T-cell (primary cell): ENCODE measurements at places on chromosomes 12 and 14.

DNA sequence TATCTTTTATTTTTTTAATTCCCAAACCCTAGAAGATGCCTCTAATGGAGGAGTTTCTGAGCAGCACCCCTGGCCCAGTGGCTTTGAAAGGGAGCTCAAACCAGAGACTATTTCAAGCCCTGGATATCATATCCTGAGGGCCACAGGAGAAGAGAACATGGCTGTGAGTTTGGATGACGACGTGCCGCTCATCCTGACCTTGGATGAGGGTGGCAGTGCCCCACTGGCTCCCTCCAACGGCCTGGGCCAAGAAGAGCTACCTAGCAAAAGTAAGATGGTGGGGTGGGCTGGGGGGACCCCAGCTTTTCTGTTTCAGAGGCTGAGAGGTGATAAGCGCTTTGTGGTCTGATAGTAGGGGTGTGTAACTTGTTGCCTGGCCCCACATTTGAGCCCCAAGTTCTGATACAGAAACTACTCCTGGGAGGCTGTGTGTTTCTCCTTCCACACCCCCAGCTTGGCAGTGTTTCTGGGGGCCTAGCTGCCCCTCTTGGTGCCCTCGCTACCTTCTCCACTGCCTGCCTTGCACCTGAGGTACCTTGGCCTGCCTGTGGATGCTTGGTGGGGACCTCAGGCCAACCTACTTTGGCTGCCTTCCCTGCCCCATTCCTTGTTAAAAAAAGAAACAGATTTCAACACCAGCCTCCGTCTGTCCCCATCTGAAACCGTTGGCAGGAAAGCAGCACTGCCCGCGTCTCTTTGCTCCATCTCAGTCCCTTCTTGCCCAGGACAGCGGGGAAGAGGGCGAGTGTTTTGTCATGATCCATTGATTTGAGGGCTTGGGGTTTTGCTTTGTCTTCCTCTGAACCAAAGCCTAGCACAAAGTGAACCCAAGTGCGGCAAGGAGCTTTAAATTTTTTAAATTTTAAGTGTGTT lies 5.7 kb downstream of the TPCN1 start:
- no peak for DNase-seq

DNA sequence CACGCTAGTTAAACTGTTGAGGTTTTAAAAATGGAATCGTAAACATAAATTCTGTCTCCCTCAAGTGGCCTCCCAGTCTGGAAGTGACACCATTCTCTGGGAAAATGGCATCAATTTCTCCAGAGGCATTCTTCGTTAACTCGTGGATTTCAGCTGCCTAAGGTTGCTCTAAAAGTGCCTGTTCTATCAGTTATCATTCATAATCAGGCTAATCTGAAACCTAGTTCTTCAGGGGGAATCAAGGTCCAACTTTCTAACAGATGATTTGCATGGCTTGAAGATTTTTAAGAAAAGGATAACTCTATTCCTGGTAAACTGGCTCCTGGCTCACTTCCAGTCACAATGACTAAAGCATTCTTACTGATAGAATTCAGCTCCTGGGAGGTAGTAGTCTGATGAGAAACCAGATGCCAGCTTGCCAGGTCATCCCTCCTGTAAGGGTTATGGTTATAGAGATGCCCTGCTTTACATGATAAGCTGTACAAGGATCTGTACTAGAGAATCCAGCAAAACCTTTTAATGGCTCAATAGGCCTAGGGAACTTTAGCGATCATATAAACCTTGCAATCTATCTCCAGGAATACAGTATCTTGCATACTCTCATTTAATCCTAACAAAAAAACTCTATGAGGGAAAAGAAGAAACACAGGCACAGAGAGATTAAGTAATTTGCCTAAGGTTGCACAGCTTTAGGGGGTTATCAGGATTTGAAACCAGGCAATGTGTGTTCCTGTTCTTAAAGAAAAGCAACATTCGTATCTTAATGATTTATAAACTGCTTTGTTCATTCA lies 1.5 kb downstream of the L3HYPDH start:
- no peak for DNase-seq

DNA sequence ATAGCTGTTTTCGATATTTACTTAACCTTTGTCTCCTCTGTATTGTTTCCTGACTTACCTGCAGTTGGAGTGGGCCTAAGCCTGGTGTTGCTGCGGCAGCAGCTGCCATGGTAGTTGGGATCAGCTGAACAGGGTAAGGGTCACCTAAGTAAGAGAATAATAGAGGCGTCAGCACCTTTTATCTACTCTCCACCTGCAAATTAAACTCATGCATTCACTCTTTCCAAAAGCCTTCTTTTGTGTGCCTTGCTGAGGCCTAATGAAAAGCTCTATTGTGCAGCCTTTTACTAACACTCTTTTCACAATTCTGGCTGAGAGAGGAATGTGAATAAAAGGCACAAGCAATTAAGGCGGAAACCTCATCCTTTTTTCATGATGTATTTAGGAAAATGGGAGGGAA lies 308.7 kb downstream of the SOX5 start:
- no peak for DNase-seq

- DNase-seq, result no peak
These were observed 128.4 kb downstream of the DAD1 start for GRCh38 chr14:22460461-22461195.

DNA sequence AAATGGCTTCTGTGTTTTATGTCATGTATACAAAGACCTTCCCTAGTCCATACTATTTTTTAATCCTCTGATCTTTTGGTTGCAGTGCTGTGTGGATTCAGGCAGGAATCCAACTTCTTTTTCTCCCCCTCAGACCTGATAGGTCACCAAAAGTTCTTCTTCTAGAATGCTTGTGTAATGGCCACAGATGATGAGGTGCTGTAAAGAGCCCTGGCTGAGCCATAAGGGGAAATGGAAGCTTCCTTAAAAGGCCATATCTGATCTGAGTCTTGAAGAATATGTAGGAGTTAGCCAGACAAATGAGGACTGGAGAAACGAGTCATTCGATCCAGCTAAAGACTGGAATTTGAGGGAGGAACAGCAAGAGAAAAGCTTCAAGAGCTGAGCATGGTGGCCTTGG lies 353.9 kb downstream of the PCNX1 start:
- DNase-seq, result no peak

DNA sequence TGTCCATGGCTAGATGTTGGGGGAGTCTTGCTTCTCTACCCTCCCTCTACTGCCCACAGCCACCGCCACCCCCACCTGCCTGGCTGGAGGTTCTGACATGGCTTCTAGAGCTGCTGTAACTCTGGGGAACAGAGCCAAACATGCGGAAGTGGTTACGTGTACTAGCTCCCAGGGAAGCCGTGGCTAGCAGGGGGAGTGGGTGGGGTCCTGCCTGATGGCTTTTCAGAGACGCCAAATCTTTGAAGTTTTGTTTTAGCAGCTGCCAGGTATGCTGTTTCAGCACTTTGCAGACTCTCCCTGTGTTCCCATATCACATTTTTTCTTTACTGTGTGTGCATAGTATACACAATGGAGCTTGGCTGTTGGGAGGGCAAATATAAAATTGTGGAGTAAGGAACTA lies 150.3 kb downstream of the TGFB3 start:
- DNase-seq, result peak; percentile 34

GRCh38 chr14:68172627-68173026 lies 353.0 kb downstream of the RAD51B start:
- DNase-seq, result no peak

DNA sequence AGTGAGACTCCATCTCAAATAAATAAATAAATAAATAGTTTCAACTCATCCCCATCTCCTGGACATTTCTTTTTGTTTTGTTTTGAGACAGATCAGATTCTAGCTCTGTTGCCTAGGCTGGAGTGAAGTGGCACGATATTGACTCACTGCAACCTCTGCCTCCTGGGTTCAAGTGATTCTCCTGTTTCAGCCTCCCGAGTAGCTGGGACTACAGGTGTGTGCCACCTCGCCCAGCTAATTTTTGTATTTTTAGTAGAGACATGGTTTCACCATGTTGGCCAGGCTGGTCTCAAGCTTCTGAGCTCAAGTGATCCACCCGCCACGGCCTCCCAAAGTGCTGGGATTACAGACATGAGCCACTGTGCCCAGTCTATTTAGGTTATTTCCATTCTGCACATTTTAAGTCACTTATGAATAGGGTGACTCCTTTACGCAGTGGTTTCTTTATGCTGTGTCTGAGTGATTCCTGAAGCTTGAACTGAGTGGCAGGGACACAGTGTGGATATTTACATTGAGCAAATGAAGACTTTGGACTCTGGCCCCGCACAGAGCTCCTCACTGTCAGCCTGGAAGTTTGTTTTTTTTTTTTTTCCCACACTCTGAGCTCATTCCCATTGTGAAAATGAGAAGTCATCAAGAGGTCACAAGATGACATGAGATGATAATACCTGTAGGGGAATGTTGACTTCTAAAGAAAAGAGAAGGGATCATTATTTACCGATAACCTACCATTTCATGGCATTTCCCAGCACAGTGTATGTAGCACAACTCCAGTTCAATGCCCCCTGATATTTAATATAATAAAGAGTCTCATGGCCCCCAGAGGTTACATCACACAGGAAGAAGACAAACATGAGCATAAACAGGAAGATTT lies 72.6 kb downstream of the TBX3 start:
- no peak for DNase-seq

GRCh38 chr12:29547151-29547632 lies 49.7 kb upstream of the OVCH1 start:
- no peak for DNase-seq

DNA sequence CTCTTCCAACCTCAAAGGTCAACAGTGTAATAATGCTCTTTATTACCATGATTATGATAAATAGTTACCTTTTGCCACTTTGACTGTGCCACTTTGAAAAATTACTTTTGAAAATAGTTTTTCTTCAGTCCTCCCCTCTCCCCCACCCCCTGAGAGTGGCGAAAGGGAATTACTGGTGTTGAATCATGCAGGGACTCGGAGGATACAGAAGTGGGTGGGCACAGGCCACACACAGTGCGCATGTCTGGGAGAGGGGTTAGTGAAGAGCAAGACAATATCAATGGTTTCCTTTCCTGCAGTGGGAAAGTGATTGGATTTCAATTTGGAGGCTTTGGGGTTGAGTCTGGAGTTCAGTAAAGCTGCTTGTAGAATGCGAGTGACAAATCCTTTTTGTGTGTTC lies 170.9 kb downstream of the PTCSC3 start:
- no peak for DNase-seq

- DNase-seq, result no peak
These were observed 139.3 kb upstream of the NTF3 start for GRCh38 chr12:5292651-5293050.

DNA sequence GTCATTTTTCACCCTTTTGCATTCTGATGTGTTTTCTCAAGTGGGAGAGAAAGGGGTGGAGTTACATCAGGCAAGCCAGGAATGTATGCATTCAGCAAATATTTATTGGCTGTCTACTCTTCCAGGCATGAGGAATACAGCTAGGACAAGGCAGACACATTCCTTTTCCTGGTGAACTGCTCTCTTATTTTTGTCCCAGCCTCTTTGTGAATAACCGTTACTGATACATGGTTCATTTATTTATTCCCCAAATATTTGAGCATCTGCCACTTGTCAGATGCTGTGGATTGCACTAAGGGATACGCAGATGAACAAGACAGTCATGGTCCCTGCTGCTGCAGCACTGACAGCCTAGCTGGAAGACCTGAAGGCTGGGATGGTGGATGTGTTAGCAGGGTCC lies 6.1 kb downstream of the PELI2 start:
- DNase-seq, result no peak

GRCh38 chr12:45743247-45743646 lies 13.7 kb downstream of the ARID2 start:
- no peak for DNase-seq

DNA sequence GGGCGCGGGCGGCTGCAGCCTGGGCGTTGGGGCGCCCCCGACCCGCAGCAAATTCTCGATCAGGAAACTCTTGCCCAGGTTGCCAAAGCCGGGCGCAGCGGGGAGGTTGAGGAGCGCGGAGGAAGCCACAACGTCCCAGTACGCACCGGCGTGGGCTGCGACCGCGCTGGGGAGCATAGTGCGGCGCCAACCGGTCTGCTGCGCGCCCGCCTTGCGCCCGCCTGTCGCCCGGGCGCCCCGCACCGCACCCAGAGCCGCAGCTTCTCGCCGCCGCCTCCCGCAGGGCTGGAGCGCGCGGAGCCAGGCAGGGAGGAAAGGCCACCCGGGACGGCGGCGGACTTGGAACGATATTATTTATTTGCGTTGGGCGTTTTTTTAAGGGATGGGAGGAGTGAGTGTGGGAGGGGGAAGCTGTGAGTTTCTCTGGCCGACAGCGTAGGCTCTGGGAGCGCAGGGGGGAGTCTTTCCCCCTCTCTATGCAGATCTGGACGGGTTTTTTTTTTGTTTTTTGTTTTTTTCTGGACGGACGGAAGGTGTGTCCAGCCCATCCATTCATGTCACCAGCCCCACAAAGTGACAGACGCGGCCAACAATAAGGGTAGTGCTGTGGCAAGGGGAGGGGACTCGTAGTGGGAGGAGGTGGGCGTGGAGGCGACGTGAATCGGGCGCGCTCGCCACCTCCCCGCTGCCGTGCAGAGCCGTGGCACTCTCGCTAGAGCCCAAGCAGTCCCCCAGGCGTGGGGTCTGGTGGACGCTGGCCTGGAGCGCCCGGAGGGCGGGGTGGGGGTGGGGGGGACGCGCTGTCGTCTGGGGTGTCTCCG lies at the start of gene DBX2:
TSS of gene DBX2 (minus strand) at position 349 of the 821 bp plus-strand sequence. CDS start at position 177, 172 bp downstream.
- no peak for DNase-seq

DNA sequence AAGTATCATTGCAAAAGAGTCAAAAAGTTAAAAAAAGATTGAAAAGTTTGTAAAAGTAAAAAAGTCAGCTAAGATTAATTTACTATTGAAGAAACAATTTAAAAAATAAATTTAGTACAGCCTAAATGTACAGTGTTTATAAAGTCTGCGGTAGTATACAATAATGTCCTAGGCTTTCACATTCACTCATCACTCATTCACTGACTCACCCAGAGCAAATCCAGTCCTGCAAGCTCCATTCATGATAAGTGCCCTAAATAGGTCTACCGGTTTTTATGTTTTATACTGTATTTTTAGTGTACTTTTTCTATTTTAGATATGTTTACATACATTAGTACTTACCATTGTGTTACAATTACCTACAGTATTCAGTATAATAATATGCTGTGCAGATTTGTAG lies 43.9 kb upstream of the ABCC9 start:
- no peak for DNase-seq

DNA sequence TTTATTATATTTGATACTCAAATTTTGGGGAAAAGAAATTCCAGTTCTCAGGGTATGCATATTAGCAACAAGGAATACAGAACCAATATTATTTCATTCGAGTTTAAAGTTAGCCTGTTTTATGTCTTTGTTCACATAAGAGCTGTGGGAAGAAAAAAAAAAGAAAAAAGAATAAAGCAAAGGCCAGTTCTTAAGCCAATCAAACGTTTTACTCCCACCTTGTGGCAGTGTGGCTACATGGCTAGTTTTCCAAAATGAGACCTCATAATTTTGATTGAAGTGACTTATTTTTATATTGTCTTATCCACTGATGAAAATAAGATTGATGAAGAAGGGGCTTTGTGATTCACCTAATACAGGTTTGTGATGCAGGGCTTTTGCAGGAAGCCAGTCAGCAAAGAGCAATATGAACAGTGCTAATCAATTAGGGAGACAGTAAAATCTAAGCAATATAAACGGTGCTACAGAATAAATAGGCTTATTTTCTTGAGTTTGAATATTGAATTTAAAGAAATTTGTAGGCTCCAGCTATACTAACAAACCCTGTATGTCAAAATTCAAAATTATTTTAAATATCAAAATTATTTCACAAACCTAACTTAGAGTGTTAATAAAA lies 624.1 kb upstream of the FOXG1 start:
- no peak for DNase-seq

GRCh38 chr12:104371043-104371870 lies 67.7 kb downstream of the EID3 start:
- DNase-seq, result no peak

GRCh38 chr14:92259613-92260357 lies 63.2 kb upstream of the SLC24A4 start:
- no peak for DNase-seq

GRCh38 chr12:1252758-1253157 lies 261.7 kb downstream of the ERC1 start:
- DNase-seq, result no peak

- no peak for DNase-seq
These were observed 24.5 kb downstream of the NR1H4 start for GRCh38 chr12:100498141-100498540.
